Esophagus squamous epithelium (tissue), 5 donors: ENCODE measurements at places on chromosomes 1 and 21.

DNA sequence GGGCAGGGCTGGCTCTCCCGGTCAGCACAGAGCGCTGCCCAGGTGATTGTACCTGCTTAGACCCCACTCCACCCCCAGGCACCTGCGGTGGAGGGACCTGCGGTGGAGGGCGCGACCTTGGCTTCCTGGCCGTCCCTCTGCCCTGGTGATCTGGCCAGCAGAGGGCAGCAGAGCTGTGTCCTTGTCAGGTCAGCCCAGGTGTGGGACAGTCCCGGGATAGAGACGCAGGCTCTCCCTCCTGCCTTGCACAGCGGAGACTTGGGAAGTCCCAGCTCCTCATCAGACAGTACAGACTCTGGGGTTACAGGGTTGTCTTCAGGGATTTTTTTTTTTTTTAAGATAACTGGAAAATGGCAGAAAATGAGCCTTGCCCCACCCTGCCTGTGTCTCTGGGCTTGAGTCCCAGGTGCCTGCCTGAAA is 10.0 kb downstream of the SLX9 start:
- peaks cover 23% of the 10 kb centered on the region for H3K4me1 ChIP-seq
- no peak overlapping the region for H3K4me3 ChIP-seq
- DNase-seq, result no peak
- H3K27ac ChIP-seq, result no peak overlapping the region
- H3K27me3 ChIP-seq, result no peaks in the 10 kb centered on the region

DNA sequence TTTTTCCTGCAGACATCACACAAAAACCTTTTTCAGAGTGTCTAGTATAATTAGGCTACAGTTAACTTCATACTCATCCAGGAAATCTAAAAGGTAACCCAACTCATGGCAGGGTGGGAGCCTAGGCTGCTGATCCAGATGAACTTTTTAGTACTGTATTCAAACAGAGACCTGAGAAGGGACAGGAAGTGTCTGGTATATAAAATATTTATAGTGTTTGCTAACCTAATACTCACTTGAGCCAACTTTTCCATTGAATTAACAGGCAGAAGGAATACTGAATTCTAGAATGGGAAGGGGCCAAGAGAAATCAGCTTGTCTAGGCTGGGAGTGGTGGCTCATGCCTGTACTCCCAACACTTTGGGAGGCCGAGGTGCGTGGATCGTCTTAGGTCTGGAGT is 22.2 kb upstream of the NKAIN1 start:
- peaks cover 29% of the 10 kb centered on the region for H3K36me3 ChIP-seq
- no peaks in the 10 kb centered on the region for H3K27me3 ChIP-seq
- no peak for DNase-seq
- H3K4me3 ChIP-seq, result no peak overlapping the region

DNA sequence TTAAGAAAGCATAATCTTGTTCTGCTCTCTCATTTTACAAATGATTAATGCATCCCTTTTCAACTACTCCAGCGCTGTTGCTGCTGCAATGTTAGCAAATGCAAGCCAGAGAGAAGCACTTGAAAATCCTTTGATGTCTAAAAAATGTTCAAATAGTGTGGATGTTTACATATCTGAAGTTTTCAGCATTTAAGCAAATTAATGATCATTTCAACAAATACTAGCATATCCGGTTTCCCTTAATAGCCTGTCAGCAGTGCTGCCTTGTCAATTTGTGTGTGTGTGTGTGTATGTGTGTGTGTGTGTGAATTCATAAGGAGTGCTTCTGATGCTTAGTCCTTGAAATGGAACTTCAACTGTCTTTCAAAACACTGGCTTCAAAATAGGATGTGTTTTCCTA is 48.1 kb upstream of the WNT2B start:
- no peak for DNase-seq
- H3K27me3 ChIP-seq, result no peaks in the 10 kb centered on the region
- H3K36me3 ChIP-seq, result peaks cover 11% of the 10 kb centered on the region
- H3K4me1 ChIP-seq, result peaks cover 38% of the 10 kb centered on the region

DNA sequence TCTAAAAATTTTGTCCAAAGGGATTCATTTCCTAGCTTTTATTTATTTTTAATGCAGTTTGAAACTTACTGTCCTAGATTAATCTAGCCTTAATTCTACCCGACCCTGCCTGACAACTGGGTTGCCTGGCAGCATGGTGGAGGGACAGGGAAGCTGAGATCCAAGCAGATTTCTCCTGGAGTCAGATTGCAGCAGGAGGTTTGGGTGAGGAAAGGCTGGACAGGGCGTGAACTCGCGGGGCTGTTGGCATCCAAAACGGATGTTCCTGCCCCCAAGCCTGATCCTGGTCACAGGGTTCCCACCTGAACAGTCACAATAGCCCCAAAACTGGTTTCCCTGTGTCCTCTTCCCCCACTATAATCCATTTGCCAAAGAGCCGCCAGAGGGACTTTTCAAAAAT is 23.2 kb downstream of the TCEA3 start:
- DNase-seq, result no peak
- no peaks in the 10 kb centered on the region for H3K27me3 ChIP-seq
- peaks cover 38% of the 10 kb centered on the region for H3K4me1 ChIP-seq

DNA sequence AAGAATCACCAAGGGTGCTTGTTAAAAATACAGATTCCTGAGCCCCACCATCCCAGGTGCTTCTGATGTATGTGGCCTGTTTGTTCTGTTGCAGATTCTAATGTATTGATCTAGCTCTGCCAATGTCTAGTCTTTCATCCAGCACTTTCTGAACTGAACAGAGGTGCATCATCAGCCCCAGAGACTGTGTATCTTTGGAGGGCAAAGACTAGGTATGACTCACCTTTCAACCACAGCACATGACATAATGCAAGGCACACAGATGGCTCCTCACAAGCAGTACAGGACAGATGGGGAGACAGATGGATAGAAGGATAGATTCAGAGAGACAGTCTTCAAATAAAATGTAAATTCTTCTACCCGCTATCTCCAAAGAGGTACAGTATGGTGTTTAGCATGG is 32.3 kb downstream of the CD58 start:
- H3K27ac ChIP-seq, result peak overlapping the region; percentile 10
- no peak for DNase-seq
- H3K4me3 ChIP-seq, result no peak overlapping the region

- no peaks in the 10 kb centered on the region for H3K36me3 ChIP-seq
- peak within 1 kb of the TSS; percentile 98 for H3K4me3 ChIP-seq
- H3K27ac ChIP-seq, result peak within 1 kb of the TSS; percentile 88
Observed at GRCh38 chr1:17011439-17012307, at the start of gene ATP13A2. Gene ATP13A2 (minus strand): TSS chr1:17011928. CDS start chr1:17011738, 190 bp downstream.

DNA sequence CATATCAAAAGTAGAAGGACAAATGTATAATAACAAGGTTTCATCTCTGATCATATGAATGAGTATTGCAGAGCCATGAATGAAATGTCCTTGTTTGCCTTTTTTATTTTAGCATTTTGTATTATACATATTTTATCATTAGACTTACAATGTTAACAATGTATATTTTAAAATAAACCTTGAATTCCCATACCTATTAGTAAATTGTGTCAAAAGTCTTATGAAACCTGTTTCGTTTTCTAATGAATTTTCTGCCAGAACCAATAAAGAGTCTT is 646 bp downstream of the DNAJB4 start:
- H3K4me1 ChIP-seq, result peaks cover 57% of the 10 kb centered on the region
- peak overlapping the region; percentile 97 for H3K27ac ChIP-seq
- H3K4me3 ChIP-seq, result peak overlapping the region; percentile 40
- DNase-seq, result no peak

GRCh38 chr21:13854638-13855037 is 245.1 kb downstream of the POTED start:
- H3K27ac ChIP-seq, result no peak overlapping the region
- H3K36me3 ChIP-seq, result no peaks in the 10 kb centered on the region
- H3K4me1 ChIP-seq, result no peaks in the 10 kb centered on the region
- H3K4me3 ChIP-seq, result no peak overlapping the region
- no peaks in the 10 kb centered on the region for H3K27me3 ChIP-seq

DNA sequence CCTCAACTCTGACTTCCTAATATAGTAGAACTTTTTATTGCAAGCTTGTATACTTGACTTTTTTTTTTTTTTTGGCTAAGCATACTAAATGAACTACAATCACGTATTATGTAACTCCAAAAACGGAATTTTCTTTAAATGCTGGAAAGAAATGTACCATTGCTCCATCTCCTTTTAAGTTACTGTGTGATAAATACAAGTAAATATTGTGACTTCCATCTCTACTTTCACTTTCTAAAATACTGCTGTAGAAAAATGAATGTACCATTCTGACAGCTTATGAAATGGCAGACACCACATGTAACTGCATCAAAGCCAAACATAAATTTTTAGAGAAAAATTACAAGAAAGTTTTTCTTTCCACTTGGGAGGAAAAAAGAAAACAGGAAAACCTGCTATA is 54.7 kb downstream of the ASH1L start:
- no peak overlapping the region for H3K4me3 ChIP-seq
- H3K27ac ChIP-seq, result no peak overlapping the region

GRCh38 chr1:56811331-56811730 is 7.9 kb downstream of the FYB2 start:
- no peak overlapping the region for H3K4me3 ChIP-seq
- no peak for DNase-seq
- no peaks in the 10 kb centered on the region for H3K36me3 ChIP-seq
